Eye (tissue), 1 donor: ENCODE measurements at places on chromosomes 2 and 18.

- no peak for DNase-seq
Observed at GRCh38 chr18:79327199-79327721, 68.5 kb upstream of the NFATC1 start.

GRCh38 chr2:189163889-189164288, 15.7 kb downstream of the COL5A2 start:
- DNase-seq = no peak

DNA sequence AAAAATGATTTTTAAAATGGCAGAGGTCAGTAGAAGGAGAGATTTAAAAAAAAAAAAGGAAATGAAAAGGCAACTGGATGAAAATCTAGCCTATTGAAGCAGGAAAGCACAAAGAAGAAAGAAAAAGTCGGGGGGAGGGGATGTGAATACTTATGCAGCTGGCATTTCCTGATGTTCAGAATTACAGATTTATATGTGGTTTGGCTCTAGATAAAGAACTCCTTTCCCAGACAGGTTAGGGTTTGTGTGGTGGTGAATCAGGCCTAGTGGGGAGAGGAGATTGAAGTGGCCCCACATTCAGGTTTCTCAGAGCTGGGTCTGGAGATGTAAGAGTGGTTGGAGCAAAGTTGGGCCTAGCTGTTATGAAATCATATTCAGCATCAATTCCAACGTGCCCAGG, 394.4 kb downstream of the FIGN start:
- no peak for DNase-seq

DNA sequence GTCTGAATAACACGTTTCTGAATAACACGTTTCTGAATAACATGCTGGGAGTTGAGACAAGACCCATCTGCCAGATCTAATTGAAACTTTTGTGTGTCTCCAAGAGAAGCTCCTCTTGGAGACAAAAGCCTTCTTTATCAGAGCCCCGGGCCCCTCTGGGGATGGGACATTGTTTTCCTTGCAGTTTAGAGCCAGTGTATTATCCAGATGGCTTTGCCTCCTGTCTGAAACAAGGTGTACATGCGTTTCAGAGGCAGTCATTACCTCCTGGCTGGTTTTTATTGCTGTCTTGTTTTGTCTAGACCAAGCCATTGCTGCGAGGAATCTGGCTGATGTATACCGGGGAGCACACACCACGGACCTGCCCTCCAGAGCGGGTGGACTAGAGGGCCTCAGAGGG, 7.8 kb downstream of the FOSL2 start:
- peak; percentile 63 for DNase-seq

DNA sequence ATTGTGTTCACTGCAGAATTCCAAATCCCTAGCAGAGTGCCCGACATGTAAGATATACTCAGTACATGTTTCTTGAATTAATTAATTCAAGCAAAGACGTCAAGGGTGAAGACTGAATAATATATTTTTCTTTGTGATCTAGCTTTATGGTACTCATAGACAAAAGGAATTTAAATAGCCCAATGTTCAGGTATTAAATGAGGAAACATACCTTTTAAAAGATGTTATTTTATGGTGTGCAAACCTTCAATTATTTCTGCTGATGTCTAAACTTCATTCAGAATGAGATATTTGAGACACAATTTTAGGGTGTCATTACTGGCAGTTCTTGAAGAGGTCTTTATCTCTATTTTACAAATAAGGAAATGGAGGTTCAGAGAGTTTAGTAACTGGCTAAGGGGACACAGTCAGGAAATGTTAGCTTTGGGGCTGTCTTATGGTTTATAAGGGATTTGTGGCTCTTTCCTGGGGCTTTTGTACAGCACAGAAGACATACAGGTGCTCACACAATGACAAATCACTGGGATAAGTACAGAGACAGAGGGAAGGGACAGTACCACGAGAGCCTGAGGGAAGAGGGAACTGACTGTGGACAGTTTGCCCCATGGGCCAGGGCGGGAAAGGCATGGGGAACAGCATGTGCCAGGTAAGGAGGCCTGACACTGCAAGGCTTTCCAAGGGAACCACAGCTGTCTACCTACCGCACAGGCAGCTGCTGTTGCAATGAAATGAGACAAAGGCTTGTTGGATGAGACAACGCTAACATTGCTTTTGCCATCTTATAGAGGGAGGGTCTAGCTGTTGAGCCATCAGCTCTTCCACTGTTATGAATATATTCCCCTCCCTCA, 155.3 kb downstream of the DDX1 start:
- no peak for DNase-seq
